ENCODE measurements at places on chromosomes 5 and 9.

- DNase-seq: no peak
Observed at GRCh38 chr5:132762246-132763000, 14.6 kb downstream of the SEPTIN8 start.

GRCh38 chr5:88269222-88269771, 652 bp upstream of the TMEM161B start:
- DNase-seq: no peak

DNA sequence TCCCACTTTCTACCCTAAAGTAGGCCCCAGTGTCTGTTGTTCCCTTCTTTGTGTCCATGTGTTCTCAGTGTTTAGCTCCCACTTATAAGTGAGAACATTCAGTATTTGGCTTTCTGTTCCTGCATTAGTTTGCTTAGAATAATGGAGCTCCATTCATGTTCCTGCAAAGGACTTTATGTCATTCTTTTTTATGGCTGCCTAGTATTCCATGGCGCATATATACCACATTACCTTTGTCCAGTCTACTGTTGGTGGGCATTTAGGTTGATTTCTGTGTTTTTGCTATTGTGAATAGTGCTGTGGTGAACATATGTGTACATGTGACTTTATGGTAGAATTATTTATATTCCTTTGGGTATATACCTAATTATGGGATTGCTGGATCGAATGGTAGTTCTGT, 30.4 kb downstream of the DDX4 start:
- DNase-seq: no peak

- no peak for DNase-seq
Observed at GRCh38 chr5:54621709-54622108, 104.2 kb downstream of the SNX18 start.

DNA sequence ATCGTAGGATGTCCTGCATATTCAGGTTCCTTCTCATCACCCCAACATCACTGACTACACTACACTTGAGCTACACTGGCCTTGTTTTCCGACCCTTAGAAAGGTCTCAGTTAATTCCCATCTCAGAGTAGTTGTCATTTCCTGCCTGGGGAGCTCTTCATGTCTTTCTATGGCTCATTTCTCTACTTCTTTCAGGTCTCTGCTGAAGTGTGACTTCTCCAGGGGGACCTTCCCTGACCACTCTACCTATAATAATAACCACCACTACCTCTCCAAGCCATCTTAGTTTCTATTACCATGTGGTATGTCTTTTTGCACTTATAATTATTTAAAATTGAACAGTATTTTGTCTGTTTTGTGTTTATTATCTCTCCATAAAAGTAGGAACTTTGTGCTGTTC, 113.2 kb downstream of the STARD4 start:
- no peak for DNase-seq
